ENCODE measurements at places on chromosomes 5 and 9. TPM values are rescaled to one million over a fixed set of nuclear protein-coding genes. Genes with fewer than 3 reads are reported as not detected.
A peak's percentile ranks its signal among the peaks of the same experiment; 100 is the strongest.

- peaks cover 13% of the 10 kb centered on the region for H3K4me1 ChIP-seq
- no peak for DNase-seq
- H3K27me3 ChIP-seq = no peaks in the 10 kb centered on the region
- H3K27ac ChIP-seq = no peak overlapping the region
- no peak overlapping the region for H3K4me3 ChIP-seq
Measured at GRCh38 chr9:77954013-77954665, 77.5 kb downstream of the GNAQ start.

DNA sequence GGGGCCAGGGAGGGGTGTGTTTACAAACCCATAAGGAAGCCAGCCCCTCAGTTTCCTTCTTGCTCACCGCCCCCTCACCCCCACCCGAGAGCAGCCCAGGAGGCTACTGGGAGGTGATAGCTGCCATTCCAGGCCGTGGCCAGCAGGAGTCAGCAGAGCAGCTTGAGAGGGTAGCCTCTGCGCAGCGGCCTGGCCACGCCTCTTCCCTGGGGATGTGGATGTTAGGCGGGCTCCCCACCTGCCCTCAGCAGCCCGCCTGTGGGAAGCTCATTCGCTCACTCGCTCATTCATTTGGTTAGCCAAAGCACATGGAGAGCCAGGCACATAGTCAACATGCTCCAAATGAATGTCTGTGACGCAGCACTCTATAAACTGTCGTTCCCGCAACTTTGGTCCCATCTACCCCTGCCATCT, 6.1 kb upstream of the DPM2 start:
- H3K4me1 ChIP-seq = peaks cover 44% of the 10 kb centered on the region
- H3K4me3 ChIP-seq = peak overlapping the region; percentile 22
- DNase-seq = peak; percentile 84

NEUROG1 gene
- not detected for total RNA-seq

- no peak overlapping the region for H3K27ac ChIP-seq
- no peak for DNase-seq
- no peaks in the 10 kb centered on the region for H3K36me3 ChIP-seq
- no peak overlapping the region for H3K4me3 ChIP-seq
- peaks cover 6% of the 10 kb centered on the region for H3K27me3 ChIP-seq
Measured at GRCh38 chr5:160359242-160359641, 11.2 kb downstream of the C1QTNF2 start.

DNA sequence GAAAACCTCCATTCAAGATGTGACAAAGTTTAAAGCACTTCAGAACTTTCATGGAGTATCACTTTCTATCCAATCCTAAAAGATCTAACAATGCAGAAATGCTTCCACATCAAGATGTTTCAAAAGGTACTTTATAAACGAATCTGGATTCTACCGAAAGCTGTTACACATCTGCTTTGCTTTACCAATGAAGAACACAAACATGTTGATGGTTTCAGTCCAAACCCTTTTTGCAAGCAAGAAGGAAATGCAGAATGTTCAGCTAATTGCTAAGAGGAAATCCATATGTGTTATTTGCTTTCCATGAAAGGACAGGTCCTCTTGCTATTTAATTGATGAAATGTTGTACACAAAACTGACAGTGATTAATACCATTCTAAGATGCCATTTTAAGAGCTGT, 419.6 kb downstream of the EFNA5 start:
- no peak overlapping the region for H3K4me3 ChIP-seq
- no peaks in the 10 kb centered on the region for H3K36me3 ChIP-seq
- H3K4me1 ChIP-seq = no peaks in the 10 kb centered on the region
- no peaks in the 10 kb centered on the region for H3K27me3 ChIP-seq

MAT2B gene
- total RNA-seq = 74.1 TPM

CDH18 gene
- not detected for total RNA-seq

- no peaks in the 10 kb centered on the region for H3K27me3 ChIP-seq
- no peak for DNase-seq
- H3K4me3 ChIP-seq = no peak overlapping the region
Measured at GRCh38 chr5:61120534-61120933, 41.7 kb downstream of the SMIM15 start.

DNA sequence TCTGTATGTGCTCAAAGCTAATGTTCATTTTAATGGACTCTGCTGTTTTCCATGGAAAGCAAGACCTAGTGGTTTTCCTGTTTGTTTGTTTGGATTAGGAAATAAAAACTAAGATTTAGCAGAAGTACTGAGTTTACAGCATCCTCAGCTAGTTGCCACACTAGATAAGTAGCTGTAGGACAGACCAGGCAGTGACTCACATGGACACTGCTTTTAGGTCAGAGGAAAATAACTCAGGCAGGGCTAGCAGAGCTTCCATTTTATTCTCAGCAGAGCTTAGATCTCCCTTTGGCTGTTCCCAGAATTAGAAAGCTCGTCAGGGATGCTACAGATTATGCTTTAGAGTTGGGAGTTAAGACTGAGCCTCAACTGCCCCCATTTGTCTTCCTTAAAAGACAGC, 204.4 kb downstream of the SH3GL2 start:
- H3K4me1 ChIP-seq = no peaks in the 10 kb centered on the region
- no peaks in the 10 kb centered on the region for H3K27me3 ChIP-seq
- no peak overlapping the region for H3K4me3 ChIP-seq
- no peak for DNase-seq
